ENCODE measurements at places on chromosomes 7 and 10.

- no peak for DNase-seq
These were observed 23.6 kb upstream of the CREB3L2 start for GRCh38 chr7:138025215-138026186.

DNA sequence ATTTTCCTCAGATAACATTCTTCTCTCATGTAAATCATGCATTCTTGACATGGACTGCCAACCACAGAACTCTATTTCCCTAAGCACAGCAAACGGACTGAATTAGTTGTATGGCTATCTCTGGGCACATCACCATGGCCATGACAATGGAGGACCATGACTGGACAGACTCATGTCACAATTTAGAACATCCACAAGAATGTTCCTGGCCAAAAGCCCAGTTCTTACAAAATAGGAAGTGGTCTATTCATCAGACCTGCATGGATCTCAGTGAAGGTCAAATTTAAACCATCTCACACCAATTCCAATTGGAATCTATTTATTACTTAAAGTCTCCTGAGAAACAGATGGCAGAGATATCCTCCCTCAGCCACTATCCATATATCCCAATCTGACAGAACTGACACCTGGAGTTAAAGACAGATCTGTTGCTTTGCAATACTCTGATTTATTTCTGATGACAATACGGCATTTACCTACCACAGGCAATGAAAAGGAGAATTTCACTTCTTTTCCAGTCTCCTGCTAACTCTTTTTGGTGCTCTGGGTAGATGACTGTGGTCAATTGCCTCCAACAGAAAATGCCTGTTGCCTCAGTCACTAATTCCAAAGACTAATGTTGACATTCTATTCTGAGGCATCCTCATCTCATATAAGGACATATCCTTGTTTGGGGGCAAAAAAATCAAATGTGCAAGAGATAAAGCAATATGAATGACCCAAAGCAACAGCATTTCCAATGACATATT lies 254.8 kb downstream of the HTR7 start:
- DNase-seq, result peak; percentile 13

- DNase-seq, result no peak
These were observed 980.8 kb upstream of the LRRTM3 start for GRCh38 chr10:65945061-65945460.

DNA sequence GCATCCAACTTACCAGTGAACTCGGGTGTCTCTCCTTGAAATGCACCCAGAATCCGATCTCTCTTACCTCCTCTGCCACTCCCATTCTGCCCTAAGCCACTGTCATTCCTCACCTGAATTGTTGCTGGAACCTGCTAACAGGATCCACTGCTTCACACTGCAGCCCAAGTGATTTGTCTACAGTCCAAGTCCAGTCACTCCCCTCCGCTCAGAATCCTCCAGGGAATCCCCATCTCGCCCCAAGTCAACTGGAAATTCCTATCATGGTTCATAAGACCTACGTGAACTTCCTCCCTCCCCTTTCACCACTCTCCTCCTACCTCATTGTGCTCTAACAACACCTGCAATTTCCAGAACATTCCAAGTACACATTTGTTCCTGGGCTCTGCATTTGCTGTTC lies 91.3 kb downstream of the SCRN1 start:
- no peak for DNase-seq

- no peak for DNase-seq
These were observed 2.7 kb downstream of the CUL1 start for GRCh38 chr7:148701414-148701813.

DNA sequence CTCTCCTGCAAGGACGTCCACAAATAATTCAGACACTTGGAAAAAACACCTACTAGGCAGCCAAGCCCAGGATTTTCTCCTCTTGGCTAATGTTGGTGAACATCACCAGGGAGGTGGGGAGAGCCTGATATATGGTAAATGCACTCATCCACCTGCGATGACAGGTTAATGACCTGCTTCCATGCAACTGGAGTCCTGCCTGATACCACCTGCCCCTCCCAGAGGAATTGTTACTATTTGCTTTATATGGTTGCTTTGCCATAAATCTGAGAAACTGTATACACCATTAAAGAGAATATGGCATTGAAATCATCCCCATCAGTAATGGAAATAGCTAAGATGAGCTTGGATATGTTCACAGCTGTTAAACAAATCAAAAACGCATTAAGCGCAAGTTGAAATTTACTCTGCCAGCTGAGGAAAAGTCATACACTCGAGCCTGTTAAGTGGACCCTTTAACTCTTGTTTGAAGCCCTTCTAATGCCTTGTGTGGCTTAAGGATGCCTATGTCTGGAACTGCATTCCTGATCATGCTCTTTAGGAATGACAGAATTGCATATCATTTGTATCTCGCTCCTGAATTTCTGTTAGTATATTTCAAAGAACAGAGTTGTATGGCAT lies 208.3 kb downstream of the PRPF18 start:
- DNase-seq, result no peak

- DNase-seq, result no peak
These were observed 564.5 kb upstream of the GHITM start for GRCh38 chr10:83574770-83575169.

DNA sequence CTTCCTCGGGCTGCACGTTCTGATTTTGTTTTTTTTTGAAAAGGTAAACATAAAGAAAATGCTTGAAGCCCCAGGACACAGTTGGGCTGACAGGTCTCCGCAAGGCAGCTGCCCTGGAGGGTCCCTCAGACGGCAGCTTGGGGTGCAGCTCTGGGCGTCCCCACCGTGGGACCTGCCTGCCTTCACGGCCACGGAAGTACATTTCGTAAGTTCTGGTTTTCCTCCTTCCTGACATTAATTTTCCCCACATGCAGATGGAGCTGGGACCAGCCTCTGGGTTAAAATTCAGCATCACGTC lies 491.0 kb downstream of the DNAJB6 start:
- no peak for DNase-seq

- no peak for DNase-seq
These were observed at the start of gene AOC1 for GRCh38 chr7:150852371-150852905. TSS of gene AOC1 (plus strand) at chr7:150852517. CDS start at chr7:150856471, 3,954 bp downstream.

DNA sequence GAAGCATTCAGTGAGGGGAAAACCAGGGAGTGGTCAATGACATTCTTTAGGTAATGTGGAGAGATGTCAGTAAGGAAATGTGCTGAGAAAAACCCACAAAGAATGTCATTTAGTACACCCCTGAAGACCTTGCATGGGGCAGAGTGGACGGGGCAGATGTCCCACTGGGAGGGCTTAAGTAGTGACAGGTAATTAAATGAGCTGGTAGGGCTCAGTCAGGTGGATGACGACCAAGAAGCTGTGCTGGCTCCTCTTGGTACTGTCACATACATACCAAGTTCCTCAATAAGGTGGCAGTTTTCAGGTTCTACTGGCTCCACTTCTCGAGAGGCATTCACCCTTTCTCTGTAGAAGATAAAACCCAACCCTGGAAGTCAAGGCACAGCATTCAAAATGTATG lies 1.8 kb downstream of the PON3 start:
- DNase-seq, result no peak

DNA sequence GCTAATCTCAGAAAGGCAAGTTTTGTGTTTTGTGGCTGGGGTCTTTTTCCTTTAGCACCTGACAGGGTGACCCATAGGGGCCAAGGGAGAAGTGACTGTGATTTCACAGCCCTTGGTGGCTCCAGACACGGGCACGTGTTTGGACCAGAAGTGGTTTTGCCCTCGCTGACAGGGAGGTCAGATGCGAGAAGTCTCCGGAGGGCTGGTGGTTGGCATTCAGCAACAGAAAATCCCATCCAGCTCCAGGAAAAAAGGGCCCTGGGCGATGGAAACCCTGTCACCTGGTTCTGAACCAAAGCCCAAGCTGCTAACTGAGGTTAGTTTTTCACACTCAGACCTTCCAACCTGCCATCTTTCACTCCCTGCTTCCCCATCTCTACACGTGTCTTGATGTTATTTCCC lies 272.9 kb downstream of the TRIL start:
- no peak for DNase-seq

- no peak for DNase-seq
These were observed 102.5 kb downstream of the CYTH3 start for GRCh38 chr7:6169805-6170520.

- DNase-seq, result no peak
These were observed 352.5 kb upstream of the MGMT start for GRCh38 chr10:129114588-129114987.

DNA sequence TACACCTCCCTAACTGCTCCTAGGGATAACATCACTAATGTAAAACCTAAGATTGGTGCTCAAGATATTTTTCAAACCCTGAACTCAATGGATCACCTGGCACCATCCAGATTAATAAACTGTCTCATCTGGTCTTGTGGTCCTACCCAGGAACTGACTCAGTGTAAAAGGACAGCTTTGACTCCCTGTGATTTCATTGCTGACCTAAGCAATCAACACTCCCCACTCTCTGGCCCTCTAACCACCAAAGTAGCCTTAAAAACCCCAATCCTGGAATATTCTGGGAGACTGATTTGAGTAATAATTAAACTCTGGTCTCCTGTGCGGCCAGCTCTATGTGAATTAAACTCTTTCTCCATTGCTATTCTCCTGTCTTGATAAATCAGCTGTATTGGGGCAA lies 6.2 kb upstream of the USP54 start:
- DNase-seq, result no peak

GRCh38 chr7:51356849-51357516 lies 40.4 kb upstream of the COBL start:
- DNase-seq, result no peak

GRCh38 chr10:115727129-115727528 lies 545.9 kb downstream of the GFRA1 start:
- DNase-seq, result no peak

GRCh38 chr10:128633864-128634540 lies 507.8 kb upstream of the MKI67 start:
- no peak for DNase-seq

DNA sequence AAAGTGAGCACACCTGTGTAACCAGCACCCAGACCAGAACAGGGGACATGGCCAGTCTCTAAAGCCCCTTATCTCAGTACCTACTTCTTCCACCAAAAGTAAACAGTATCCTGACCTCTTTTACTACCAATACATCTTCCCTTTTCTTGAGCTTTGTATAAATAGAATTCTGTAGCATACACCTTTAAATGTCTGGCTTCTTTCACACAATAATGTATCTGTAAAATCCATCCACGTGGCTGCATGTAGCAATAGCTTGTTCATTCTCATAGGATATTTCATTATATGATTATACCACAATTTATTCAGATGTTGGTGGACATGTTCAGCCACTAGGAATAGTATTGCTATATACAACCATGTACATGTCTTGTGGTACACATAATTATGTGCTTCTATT lies 40.6 kb downstream of the BTBD16 start:
- DNase-seq, result no peak

GRCh38 chr10:121216721-121217181 lies 365.6 kb downstream of the WDR11 start:
- DNase-seq, result no peak

- no peak for DNase-seq
These were observed 102.3 kb upstream of the RHEB start for GRCh38 chr7:151621961-151622360.

GRCh38 chr7:28369523-28369922 lies 42.8 kb upstream of the CREB5 start:
- DNase-seq, result no peak

- no peak for DNase-seq
These were observed 21.5 kb upstream of the GHITM start for GRCh38 chr10:84117686-84118394.

- DNase-seq, result no peak
These were observed 53.6 kb downstream of the PARD3 start for GRCh38 chr10:34761453-34761852.

DNA sequence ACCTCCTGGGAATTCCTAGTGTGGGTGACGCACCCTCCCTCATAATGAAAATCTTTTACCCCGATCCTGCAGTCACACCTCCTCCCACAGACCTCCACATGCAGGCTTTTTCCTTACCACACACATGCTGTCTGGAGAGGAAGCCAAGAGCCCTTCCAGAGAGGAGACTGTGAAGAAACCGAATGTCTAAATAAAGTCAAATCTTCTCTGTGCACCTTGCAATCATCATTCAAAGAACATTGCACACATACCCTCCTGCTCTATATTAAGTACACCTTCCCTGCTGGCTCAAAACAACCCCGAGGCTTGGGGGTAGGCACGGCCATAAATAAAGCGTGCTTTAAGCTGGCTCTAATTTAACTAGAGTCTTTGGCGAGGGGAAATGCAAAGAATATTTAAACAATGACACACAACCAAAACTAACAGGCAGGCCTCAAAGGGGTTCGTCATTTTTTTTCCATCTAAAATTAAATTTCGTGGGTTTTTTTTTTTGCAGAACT lies 34.9 kb downstream of the CALML3 start:
- DNase-seq, result no peak

DNA sequence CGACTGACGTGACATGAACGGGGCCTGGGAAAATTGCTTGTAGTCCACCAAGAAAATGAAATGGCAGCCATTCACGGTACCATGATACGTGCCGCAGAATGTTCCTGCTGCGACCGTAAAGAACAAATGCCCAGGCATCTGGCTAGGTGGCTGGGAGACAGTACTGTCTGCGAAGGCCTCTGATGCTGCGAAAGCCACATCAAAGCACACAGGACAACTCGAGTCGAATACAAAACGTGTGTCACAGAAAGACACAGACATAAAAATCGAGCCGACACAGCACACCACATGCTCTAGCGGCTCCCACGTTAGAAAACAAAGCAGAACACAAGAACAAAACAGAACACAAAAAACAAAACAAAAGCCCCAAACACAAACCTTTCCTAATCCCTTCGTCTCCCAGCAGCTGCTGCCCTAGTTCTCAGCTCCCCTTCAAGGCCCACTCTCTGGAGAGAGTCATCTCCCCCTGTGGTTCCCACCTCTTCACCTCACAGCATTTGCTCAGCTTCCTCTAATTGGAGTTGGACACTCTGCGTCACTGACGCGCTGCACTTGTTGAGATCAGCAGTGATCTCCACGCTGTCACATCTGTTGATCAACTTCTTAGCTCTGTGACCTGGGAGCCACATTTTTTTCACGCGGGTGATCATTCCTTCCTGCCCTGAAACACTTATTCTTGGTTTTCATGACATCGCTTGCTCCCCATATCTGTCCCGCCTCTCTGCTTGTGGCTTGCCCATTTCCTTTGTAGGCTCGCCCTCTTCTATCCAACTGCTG lies 112.2 kb downstream of the CLEC2L start:
- DNase-seq, result no peak

DNA sequence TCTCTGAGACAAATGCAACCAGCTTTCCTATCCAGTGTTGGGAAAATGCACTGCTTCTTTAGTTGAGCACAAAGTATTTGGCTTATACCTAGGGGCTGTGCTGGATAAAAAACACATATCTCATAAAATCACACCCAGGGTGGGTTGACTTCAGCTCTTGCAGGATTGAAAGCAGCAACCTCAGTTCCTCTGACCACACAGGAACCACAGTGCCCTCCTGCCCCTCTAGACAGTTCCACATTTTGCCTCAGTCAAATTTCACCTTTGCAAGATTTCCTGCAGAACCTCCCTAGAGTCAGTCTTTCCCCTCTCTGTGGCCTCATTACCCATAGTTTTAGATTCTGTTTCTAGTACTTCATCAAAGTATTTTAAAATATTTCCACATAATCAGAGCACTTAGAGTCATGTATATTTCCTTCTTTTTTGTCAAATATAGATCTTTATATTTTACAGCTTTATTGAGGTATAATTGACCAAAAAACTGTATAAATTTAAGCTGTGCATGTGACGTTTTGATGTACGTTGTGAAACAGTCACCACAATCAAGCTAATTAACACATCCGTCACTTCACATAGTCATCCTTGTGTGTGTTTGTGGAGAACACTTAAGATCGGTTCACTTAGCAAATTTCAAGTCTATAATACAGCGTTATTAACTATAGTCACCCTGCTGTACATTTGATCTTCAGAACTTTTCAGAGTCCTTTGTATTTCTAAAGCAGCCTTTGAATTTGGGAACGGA lies 37.0 kb upstream of the EGR2 start:
- no peak for DNase-seq

- no peak for DNase-seq
These were observed 927.1 kb upstream of the MBL2 start for GRCh38 chr10:53699684-53700083.

Data from RWPE1 (cell line).